ENCODE measurements at places on chromosomes 11 and 22.

GRCh38 chr11:6635082-6635932 lies 16.1 kb upstream of the TPP1 start:
- no peaks in the 10 kb centered on the region for H3K4me1 ChIP-seq
- H3K36me3 ChIP-seq: no peaks in the 10 kb centered on the region
- H3K4me3 ChIP-seq: no peak overlapping the region
- H3K27ac ChIP-seq: no peak overlapping the region
- no peaks in the 10 kb centered on the region for H3K27me3 ChIP-seq

GRCh38 chr11:44978961-44979331 lies 28.3 kb upstream of the TP53I11 start:
- no peaks in the 10 kb centered on the region for H3K27me3 ChIP-seq
- DNase-seq: no peak
- no peaks in the 10 kb centered on the region for H3K4me1 ChIP-seq
- no peaks in the 10 kb centered on the region for H3K36me3 ChIP-seq
- no peak overlapping the region for H3K27ac ChIP-seq

DNA sequence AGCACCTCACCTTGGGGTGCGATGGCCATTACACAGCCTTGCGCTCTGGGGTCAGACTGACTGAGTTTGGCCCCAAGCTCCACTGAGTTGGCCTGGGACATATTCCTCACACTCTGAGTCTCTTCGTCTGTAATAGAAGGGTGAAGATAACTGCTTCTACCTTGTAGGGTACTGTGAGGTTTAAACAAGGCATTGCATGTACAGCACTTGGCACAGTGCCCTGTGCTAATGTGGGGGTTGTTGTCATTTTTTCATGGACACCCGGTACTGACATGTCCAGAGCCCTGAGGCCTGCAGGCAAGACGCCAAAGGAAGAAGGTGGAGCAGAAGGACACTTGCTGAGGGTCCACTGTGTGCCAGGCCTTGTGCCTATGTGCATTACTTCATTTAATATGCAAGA lies 50.7 kb downstream of the OTOG start:
- no peaks in the 10 kb centered on the region for H3K36me3 ChIP-seq
- H3K4me1 ChIP-seq: no peaks in the 10 kb centered on the region
- no peak overlapping the region for H3K4me3 ChIP-seq
- H3K27me3 ChIP-seq: no peaks in the 10 kb centered on the region
- DNase-seq: no peak

DNA sequence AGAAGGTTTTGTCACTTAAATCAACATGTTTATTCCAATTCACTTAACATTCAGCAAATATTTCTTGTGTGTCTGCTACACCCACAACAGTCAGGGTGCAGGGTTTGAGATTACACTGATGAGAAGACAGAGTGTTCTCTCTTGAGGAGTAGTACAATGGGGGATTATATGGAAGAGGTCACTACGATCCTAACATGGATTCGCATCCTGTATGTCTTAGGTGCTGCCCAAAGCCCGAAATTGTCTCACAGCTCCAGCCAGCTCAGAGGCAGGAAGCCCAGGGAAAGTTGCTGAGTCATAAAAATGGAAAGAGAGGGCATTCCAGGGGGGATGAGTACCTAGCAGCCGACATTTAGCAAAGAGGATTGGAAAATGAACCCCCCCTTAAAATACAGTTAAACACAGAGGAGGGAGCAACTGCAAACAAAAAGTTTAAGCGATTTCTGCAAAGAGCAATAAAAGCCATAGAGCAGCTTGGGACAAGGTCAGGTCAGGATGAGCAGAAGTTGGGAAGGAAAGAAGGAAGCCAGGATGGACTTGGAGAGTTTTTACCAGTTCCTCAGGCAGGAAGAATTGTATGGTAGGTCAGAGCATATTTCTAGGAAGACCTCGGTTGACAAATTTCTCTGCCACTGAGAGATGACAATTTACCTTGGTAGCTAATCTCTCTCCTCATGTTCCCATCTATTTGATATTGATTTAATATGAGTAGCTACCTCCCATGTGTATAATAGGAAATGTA lies 49.5 kb downstream of the IGLL5 start:
- no peaks in the 10 kb centered on the region for H3K36me3 ChIP-seq
- DNase-seq: no peak
- H3K4me1 ChIP-seq: peaks cover 98% of the 10 kb centered on the region
- no peak overlapping the region for H3K4me3 ChIP-seq
- no peaks in the 10 kb centered on the region for H3K27me3 ChIP-seq

- no peak for DNase-seq
- H3K27ac ChIP-seq: no peak overlapping the region
- H3K4me3 ChIP-seq: no peak overlapping the region
- no peaks in the 10 kb centered on the region for H3K36me3 ChIP-seq
- H3K27me3 ChIP-seq: no peaks in the 10 kb centered on the region
- H3K4me1 ChIP-seq: no peaks in the 10 kb centered on the region
These were observed 81.7 kb upstream of the PRR5 start for GRCh38 chr22:44620129-44620840.

DNA sequence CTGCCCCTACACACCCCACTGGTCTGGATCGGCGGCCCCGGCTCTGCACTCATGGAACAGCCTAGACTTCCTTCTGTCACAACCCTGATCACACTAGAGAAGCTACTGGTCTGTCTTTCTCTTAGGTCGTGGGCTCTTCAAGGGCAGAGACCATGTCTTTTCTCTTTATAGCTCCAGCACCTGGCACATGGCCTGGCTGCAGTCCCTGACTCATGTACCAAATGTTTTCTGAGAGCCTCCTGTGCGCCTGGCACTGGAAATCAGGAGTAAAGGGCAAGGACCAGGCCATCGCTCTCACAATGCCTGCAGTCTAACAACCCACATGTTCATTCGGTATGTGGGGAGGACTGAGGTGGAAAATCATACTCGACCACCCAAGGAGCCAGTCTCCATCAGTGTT lies 7.5 kb downstream of the ASCC2 start:
- H3K27ac ChIP-seq: no peak overlapping the region
- H3K4me3 ChIP-seq: no peak overlapping the region
- H3K4me1 ChIP-seq: peaks cover 4% of the 10 kb centered on the region
- DNase-seq: no peak

GRCh38 chr11:111417011-111417765 lies 38.1 kb upstream of the POU2AF1 start:
- H3K27me3 ChIP-seq: no peaks in the 10 kb centered on the region
- peak overlapping the region; percentile 40 for H3K4me3 ChIP-seq
- DNase-seq: peak; percentile 100
- peaks cover 100% of the 10 kb centered on the region for H3K4me1 ChIP-seq
- peak overlapping the region; percentile 82 for H3K27ac ChIP-seq

DNA sequence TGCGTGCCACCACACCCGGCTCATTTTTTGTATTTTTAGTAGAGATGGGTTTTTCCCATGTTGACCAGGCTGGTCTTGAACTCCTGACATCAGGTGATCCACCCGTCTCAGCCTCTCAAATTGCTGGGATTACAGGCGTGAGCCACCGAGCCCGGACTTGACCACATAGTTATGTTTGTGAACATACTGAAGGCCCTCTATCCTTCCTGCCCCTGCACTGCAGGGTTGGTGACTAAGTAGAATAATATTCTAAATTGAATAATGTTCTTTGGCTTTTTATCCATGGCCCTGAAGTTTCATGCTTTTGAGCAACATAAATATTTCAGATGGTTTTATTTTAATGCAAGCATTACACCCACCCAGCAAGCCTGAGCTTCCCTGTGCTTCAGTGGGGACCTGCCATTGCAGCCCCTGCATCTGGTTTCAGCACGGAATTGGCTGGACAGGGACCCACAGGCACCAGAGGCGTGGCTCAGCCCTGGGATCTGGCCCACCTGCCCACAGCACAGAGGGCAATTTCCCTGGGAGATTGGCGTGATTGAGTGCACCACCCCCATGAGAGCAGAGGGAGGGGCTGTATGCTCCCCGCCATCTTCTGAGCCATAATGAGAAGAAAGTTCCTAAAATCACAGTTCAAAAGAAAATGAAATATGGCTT lies 460.5 kb downstream of the BRD1 start:
- DNase-seq: no peak
- H3K36me3 ChIP-seq: no peaks in the 10 kb centered on the region
- H3K4me1 ChIP-seq: peaks cover 9% of the 10 kb centered on the region
- H3K4me3 ChIP-seq: no peak overlapping the region
- no peaks in the 10 kb centered on the region for H3K27me3 ChIP-seq

All from Karpas-422 (cell line).